Cardiac ventricle fibroblast (primary cell): ENCODE measurements at places on chromosomes 1 and 21. TPM values are rescaled to one million over a fixed set of nuclear protein-coding genes. Genes with fewer than 3 reads are reported as not detected.

Gene ATF3
- 0.62 and 2.4 TPM in 2 replicates for total RNA-seq

Gene GPR52
- total RNA-seq, result 0.25 and 0.93 TPM in 2 replicates

Gene UAP1
- total RNA-seq, result 62.9 and 65.5 TPM in 2 replicates

Gene PLA2G2D
- not detected in 2 replicates for total RNA-seq

Gene RHD
- total RNA-seq, result not detected in 2 replicates

Gene SPRR1A
- total RNA-seq, result not detected in 2 replicates

Gene ALDH4A1
- total RNA-seq, result 6.4 and 7.9 TPM in 2 replicates

Gene COL24A1
- total RNA-seq, result 0.62 and 1.3 TPM in 2 replicates

Gene EPB41
- 2.9 and 3.5 TPM in 2 replicates for total RNA-seq

Gene ACTA1
- not detected in 2 replicates for total RNA-seq

Gene AMPD1
- not detected in 2 replicates for total RNA-seq

Gene OR2T11
- total RNA-seq, result not detected in 2 replicates

Gene AQP10
- not detected in 2 replicates for total RNA-seq

Gene TRIM33
- total RNA-seq, result 15.0 and 17.6 TPM in 2 replicates

Gene MYBPH
- 1.0 and 1.3 TPM in 2 replicates for total RNA-seq

Gene MNDA
- not detected in 2 replicates for total RNA-seq

Gene FCRL1
- total RNA-seq, result not detected in 2 replicates

Gene ST6GALNAC5
- total RNA-seq, result not detected in 2 replicates

Gene ZFP69
- 2.7 and 2.8 TPM in 2 replicates for total RNA-seq

Gene ST7L
- 13.6 and 18.7 TPM in 2 replicates for total RNA-seq

Gene NCF2
- not detected in 2 replicates for total RNA-seq
